ENCODE measurements at places on chromosomes 7 and 10.

GRCh38 chr10:76874176-76874575 lies 763.4 kb downstream of the KCNMA1 start:
- no peak for DNase-seq

DNA sequence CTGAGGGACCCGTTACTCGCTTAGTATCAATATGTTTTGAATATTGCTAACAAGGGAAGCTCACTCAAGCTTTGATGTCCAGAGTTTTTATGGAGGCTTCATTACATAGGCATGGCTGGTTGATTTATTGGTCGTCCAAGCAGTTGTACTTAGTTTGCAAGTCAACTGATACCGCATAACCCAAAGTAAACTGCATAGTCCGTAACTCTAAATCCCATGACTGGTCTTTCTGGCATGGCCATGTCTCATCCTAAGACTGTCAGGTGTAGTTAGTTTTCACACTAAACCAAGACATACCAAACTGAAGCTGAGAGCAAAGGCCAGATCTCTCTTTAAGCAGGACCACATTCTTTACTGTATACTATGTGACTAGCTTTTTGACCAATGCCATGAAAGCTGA lies 397.9 kb downstream of the TFEC start:
- DNase-seq = no peak

DNA sequence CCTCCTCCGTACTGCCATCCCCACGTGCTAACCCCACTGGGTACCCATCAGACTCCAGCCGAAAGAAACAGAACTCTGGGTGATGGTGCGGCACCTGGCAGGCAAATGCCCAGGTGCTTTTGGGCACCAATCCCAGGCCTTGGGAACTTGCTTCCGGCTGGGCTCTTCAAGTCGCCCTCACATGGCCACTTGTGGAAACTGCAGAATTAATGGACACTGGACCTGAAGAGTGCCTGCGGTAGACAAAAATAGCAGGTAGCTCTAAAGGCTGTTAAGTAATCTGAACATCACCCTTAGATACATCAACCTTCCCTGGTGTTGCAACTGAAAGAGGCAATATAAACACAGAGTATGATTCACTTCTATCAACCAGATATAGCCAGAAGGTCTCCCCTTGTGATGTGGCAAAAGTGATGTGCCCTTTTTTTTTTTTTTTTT lies 644.4 kb downstream of the GRM8 start:
- no peak for DNase-seq

- DNase-seq = no peak
Measured at GRCh38 chr10:6108631-6109443, 20.0 kb downstream of the RBM17 start.

GRCh38 chr7:123548406-123548805 lies 9.2 kb downstream of the NDUFA5 start:
- DNase-seq = no peak

DNA sequence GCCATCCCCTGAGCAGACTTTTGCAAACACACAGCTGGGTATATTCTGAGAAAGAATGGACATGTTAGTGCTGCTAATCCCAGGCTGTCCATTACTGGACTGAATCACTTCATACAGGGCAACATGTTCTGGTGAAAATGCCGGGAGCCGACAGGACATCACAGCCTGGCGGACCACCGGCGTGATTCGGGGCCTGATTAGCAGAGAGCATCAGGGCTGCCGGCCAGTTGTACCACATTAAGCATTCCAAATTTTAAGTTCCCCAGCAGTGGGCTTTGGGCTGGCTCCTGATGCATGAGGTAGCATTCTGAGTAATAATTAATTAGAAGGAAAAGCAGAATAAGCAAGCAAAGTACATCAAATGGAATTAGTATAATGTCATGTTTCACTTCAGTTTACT lies 229.0 kb downstream of the GRID1 start:
- no peak for DNase-seq

DNA sequence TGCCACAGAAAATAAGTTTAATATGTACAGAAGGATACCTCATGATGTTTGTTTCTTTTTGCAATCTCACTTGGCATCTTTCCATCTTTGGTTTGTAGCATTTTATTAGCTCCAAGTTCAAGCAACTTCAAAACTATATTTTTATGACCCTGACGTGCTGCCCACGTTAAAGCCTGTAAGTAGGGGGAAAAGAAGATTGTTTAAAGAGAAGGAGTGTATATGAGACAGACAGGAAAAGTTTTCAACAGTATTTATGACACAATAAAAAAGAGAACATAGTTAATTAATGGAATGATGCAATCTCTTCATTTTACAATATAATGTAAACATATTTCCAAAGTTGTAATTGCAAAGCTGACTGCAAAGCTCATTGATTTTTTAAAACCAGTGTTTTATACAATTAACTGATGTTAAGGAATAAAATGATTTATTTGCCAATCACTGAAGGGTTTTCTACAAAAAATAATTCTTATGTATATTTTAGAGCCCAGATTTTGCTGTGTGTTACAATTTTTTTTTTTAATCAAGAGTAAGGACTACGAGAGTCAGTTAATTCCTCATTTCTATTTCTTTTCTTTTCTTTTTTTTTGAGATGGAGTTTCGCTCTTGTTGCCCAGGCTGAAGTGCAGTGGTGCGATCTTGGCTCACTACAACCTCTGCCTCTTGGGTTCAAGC lies 42.5 kb downstream of the ASZ1 start:
- no peak for DNase-seq

DNA sequence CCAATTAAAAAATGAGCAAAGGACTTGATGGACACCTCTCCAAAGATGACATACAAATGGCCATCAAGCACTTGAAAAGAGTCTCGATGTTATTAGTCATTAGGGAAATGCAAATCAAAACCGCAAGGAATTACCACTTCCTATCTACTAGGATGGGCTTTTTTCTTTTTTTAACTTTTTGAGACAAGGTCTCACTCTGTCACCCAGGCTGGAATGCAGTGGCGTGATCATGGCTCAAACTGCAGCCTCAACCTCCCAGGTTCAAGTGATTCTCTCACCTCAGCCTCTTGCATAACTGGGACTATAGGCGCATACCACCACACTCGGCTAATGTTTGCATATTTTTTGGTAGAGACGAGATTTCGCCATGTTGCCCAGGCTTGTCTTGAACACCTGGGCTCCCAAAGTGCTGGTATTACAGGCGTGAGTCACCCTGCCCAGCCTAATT lies 13.6 kb downstream of the NKX1-2 start:
- DNase-seq = no peak

DNA sequence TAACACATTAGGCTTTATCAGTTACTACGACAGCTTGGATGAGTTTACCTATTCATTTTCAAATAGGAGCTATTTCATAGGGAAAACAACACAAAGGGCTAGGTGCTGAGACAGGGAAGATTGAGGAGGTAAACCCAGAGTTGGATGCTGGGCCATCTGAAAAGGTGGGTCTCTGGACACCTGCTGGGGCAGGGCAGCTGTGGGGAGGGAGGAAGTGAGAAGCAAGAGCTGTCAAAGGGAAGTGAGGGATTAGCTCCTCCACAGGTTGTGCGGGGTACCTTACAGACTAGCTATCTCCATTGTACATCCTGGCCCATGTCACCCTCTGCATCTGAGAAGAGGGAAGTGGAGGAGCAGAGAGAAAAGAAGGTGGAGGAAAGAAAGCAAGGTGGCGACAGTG lies 48.9 kb downstream of the BLNK start:
- DNase-seq = no peak
